NCI-H1436 treated with DMSO at 0.1 percent for 48 hours (cell line): ENCODE measurements at places on chromosomes 4 and X.

DNA sequence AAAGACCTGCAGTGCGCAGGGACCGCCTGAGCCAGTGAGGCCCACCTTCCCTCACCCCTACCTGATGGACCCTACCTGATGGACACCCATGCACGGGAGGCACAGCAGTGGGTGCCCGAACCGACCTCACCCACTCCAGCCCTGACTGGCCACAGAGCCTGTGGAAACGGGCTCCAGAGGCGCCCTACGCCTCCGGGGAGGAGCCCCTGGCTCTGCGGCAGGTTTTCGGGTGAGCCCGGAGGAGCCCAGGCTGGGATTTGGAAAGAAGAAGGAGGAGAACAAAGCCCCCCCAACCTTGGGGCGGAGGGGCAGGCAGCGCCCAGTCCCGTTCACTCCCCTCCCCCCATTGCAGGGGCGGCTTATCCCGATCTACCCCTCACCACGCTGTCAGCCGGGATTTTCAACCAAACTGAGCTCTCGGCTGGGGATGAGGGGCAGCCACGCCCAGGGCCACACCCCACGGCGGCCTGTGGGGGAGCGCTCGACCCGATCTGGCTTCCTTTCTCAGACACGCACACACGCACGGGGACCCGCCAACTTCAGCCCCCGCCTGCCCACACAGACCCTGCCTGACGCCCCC lies 675 bp downstream of the L1CAM start:
- DNase-seq, result no peak

DNA sequence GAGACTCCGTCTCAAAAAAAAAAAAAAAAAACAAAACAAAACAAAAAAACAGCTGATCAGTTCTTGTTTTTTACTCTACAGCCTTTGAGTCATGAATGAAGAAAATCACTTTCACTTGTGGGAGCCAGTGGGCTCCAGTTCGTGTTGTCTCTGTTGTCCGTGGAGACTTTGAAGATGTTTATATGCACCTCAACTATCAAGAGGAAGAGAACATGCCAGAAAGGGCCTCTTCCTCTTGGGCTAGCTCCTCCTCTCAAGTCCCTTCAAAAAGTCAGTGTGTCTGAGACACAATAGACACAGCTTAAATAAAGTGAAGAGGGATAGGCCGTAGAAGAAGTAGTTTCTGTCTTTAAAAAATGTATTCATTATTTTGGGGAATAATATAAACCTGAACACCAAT lies 182.7 kb downstream of the KDR start:
- DNase-seq, result no peak

- no peak for DNase-seq
Observed at GRCh38 chr4:33045334-33045733, 2325.2 kb downstream of the PCDH7 start.

- no peak for DNase-seq
Observed at GRCh38 chr4:155966731-155967395, 13.2 kb upstream of the CTSO start.

GRCh38 chr4:140903522-140904475 lies 147.6 kb upstream of the TBC1D9 start:
- no peak for DNase-seq

- DNase-seq, result no peak
Observed at GRCh38 chr4:1793496-1793840, 375 bp downstream of the FGFR3 start.

- no peak for DNase-seq
Observed at GRCh38 chr4:15649914-15650545, 5.1 kb downstream of the FBXL5 start.

GRCh38 chr4:4843635-4844291 lies 15.7 kb upstream of the MSX1 start:
- DNase-seq, result no peak

GRCh38 chr4:168993714-168994510 lies 16.1 kb downstream of the CBR4 start:
- DNase-seq, result no peak

GRCh38 chr4:23889391-23889790 lies 456 bp downstream of the PPARGC1A start:
- no peak for DNase-seq

- no peak for DNase-seq
Observed at GRCh38 chrX:16511796-16512776, 137.9 kb upstream of the S100G start.

DNA sequence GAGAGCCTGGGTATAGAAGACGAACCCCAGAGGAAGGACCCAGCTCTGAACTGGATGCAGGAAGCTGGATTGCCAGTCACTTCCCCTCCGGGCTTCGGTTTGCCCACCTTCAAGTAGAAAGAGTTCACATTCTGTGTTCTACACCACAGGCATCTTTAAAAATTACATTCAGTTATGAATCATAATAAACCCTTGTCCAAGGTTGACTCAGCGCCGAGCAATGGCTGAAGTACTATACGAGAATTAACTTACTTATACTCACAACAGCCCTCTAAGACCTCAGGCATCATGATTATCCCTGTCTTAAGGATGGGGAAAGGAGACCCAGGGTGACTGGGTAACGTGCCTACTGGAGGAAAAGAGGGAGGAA lies 72.5 kb downstream of the EVC2 start:
- no peak for DNase-seq

DNA sequence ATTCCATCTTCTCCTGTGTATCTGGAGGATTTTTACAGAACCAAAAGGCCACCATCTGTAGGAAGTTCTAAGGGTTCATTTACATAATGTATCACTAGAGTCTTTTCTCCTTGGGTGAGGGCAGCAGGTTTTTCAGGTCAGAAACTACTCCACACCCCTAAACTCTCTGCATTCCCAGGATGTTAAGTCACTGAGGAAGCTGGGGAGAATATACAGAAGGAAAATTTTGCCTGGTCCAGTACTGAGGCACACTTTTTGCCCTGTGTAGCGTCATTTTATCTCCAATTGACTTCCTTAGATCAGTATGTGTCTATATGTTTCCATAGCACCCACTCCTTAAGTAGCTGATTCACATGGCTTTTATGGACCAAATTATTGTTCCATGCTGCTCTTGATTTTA lies 17.0 kb downstream of the XKRX start:
- no peak for DNase-seq

DNA sequence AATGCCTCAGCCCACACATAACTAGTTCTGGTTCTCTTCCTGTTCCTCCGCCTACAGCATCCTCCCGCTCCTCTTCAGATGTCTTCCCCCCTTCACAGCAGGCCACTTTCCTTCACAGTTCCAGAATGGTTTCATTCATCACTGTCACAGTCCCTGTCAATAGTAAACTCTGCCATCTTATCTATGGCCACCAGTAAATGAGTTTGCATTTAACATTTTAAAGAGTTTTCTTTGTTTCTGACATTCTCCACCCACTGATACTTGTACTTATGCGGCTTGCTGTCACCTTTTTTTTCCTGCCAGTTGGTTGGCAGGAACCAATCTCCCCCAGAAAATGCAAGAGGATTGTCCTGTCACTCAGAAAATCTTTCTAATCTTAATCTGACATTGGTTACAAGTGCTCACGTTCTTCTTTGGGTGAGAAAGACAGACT lies 114.1 kb downstream of the GLUD2 start:
- DNase-seq, result no peak

GRCh38 chr4:147139455-147140198 lies 194.0 kb upstream of the TTC29 start:
- DNase-seq, result no peak

DNA sequence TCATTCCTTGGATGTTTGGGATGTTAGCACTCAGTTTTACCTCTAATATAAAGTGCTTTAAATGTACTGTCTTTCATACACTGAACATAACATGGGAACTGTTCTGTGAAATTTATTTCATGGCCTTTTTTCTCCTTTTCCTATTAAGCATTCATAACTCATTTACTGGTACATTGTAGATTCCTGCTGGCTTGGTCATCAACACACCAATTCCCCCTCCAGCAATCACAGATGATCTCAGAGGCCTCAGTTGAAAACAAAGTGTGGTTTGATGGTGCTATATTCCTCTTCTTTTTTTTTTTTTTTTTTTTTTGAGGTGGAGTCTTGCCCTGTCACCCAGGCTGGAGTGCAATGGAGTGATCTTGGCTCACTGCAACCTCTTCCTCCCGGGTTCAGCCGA lies 61.9 kb upstream of the FAM47B start:
- DNase-seq, result no peak

- DNase-seq, result no peak
Observed at GRCh38 chr4:173413036-173413435, 14.1 kb upstream of the SCRG1 start.

DNA sequence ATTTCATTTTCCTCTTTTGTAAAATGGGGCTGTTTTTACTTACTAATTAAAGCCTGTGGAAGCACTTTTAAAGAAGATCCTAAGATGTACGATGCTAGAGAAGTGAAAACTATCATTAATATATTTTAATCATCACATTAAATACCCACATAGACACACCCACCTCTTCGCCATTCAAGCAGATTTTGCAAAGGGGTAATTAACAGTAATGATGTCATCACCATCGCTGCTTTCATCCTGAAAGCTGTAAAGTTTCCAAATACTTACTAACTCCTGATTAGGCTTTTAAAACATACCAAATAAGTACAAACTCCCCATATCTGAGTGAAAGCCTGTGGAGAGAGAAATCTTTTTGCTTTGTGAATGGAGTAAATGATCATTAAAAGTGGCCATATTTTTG lies 17.6 kb upstream of the NYX start:
- no peak for DNase-seq

- DNase-seq, result no peak
Observed at GRCh38 chr4:71259911-71260331, 78.9 kb upstream of the SLC4A4 start.

DNA sequence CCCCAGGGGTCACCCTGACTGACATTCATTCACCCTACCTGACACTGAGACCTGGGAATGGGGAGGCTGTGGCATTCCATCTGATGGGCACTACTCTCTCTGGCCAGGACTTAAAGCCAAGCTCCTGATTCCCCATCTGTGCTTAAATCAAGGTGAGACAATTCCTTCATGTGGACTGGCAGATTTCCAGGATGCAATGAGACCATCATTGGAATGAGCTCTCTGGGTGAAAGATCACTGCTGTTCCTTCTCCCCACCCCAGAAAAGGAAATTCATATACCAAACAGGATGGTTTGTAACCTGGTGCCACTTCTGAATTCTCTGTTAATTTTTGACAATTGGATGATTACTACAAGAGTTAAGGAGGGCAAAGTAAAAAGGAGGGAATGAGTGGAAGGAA lies 354.8 kb downstream of the MID1IP1 start:
- no peak for DNase-seq

GRCh38 chrX:132614297-132614696 lies 125.5 kb upstream of the MBNL3 start:
- DNase-seq, result no peak

DNA sequence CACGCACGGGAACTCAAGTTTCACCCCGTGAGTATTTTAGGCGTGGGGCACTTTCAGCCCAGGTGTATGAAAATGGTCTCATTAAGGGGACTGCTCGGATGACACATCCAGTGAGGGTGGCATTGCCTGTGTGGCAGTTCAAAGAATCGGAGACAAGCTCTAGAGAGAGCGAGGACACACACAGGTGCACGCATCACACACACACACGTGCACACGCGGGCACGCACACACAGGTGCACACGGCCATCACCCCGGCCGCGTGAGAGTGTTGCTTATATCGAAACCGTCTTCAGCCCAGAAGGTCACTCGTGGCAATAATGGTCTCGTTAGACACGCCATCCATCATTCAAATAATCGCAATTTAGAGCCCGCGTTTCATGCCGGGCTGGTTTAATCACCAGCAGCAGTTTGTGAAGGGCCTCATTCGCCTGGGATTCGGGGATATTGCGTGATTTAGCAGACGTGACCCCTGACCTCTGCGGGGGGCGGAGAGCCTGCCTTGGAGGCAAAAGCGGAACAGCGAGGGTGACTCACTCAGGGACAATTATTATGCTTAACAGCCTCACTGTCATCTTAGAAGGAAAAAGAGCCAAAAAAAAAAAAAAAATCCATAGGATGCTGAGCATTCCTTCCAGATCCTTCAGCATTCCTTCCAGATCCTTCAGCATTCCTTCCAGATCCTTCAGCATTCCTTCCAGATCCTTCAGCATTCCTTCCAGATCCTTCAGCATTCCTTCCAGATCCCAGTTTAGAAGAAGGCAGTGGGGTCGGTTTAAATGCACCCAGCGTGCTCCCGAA lies 89.4 kb upstream of the PPP2R3B start:
- no peak for DNase-seq

GRCh38 chrX:41789374-41789773 lies 65.4 kb downstream of the GPR82 start:
- DNase-seq, result no peak

GRCh38 chrX:151790481-151791160 lies 56.1 kb downstream of the CNGA2 start:
- DNase-seq, result no peak

GRCh38 chr4:100063355-100063754 lies 113.3 kb upstream of the H2AZ1 start:
- DNase-seq, result no peak

- no peak for DNase-seq
Observed at GRCh38 chr4:96186593-96186992, 346.7 kb downstream of the PDHA2 start.

- DNase-seq, result no peak
Observed at GRCh38 chr4:6568689-6569332, 6.2 kb upstream of the MAN2B2 start.

DNA sequence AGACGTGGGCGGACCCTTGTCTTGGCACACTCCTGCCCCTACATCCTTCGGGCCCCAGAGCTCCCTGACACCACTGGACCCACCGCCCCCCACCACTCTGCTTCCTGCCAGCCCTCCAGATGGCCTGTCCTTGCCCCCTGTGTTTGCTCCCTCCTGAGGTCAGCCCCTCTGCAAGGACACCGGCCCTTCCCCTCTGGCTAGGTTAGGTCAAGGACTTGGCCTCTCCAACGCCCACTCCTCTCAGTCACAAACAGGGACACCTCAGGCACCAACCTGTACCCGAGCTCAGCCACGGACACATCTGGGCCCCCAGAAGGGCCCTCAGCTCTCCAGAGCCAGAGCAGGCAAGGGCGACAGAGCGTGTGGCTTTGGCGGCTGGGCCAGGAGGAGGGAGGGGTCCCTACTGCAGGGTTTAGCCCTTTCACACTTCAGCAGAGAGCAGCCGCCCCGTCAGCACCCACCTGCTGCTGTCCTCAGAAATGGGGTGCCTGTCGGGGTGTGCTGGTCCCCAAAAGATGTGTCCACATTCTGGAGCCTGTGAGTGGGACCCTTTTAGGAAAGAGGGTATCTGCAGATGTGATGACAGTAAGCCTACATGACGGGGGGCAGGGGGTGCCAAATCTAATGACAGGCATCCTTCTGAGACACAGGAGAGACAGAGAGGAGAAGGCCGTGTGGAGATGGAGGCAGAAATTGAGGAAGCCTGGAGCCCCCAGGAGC lies 23.5 kb upstream of the DUSP9 start:
- no peak for DNase-seq

- no peak for DNase-seq
Observed at GRCh38 chr4:83369831-83370639, 35.4 kb upstream of the HPSE start.

DNA sequence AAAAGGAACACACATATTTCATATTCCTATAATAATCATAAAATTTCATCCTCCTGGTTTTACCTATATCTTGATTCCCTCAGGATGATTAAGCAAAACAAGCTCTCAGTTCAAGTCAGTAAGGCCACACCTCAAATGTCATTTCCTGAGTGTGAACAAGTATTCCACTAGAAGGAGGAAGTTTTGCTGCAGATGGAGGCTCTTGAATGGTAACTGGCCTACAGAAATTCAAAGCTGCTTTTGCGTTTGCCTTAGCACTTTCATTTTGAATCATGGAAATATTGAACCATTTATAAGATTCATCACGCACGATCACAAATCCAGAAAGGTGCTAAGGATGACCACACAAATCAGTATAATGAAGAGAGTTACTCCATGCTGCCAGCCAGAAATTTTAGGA lies 254.4 kb upstream of the CXXC4 start:
- DNase-seq, result no peak
